GM03348 (cell line): ENCODE measurements at places on chromosomes 2 and 18.

- DNase-seq: no peak
Measured at GRCh38 chr2:6358546-6358945, 507.2 kb downstream of the CMPK2 start.

DNA sequence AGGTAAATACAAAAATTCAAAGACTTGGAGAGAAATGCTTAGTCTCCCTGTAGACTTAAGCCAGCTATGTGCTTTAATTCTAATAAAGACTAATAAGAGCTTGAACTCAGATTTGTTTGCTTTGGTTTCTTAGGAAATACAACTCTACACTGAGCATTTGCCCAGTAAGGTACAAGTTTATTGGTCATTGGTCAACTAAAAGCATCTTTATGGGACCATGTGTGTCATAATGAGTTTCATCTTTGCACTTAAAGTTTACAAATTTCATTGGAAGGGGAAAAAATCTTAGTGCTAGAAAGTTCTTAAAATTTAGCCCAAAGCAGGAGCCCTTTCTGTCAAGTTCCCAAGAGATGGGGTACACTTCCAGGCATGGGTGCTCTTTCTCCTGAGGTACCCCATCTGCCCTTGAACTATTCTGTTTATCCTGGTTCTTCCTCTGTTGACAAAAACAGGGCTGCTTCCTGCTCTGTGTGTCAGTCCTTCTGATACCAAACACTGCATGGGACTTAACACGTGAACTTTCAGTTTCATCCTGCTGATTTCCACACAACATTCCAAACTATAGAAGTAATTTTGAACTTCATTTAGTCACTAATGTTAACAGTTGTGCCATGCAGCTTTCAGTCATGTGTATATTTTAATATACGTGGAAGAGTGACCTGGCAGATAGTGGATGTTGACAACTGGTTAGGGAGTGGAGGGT is 200.2 kb downstream of the TPGS2 start:
- peak; percentile 78 for DNase-seq

DNA sequence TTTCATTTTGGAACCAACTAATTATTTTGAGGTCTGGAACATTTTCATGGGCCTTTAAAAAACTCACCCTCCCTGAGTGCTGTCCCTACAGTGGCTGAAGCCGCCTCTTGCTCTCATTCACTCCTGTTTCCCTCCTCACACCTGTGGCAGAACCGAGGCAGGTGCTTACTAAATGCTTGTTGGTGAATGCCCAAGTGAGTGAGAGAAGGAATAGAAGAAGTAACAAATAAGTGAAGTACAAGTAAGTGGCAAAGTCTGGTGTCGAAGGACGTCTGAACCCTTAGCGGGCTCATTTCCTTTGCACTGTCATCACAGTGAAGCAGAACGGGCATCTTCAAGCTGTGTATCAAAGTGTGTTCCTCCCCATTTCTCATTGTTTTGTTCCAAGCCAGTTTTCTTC is 135.2 kb downstream of the RHBDD1 start:
- no peak for DNase-seq

GRCh38 chr2:76829374-76830234 is 692.6 kb downstream of the LRRTM4 start:
- DNase-seq: no peak

- DNase-seq: no peak
Measured at GRCh38 chr2:204796581-204796980, 251.3 kb downstream of the PARD3B start.
